CD4-positive, alpha-beta T cell treated with Interleukin-6 for 4 hours (primary cell): ENCODE measurements at places on chromosomes 11 and 22.
A peak's percentile ranks its signal among the peaks of the same experiment; 100 is the strongest.

- DNase-seq: peak; percentile 22
These were observed 38.6 kb downstream of the TRMU start for GRCh38 chr22:46373921-46374662.

GRCh38 chr11:107563702-107564101 lies 1.8 kb downstream of the ALKBH8 start:
- DNase-seq: peak; percentile 54

DNA sequence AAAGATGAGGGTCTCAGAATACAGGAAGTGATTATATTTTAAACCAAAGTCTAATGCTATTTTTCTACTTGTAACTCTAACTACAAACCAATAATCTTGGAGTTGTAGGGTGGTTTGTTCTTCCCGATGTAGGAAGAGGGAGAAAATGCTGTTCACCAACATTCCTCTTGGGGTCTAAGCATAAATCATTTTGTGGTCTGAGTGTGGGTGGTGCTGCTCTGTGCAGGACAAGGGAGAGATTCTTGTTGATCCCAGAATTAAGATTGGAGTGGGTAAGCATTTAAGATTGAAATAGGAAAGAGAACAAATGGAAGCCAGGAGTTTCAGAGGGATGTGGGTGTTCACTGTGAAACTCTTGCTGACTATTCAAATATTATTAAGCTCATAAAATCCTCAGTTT lies 38.6 kb upstream of the MMP13 start:
- DNase-seq: no peak

DNA sequence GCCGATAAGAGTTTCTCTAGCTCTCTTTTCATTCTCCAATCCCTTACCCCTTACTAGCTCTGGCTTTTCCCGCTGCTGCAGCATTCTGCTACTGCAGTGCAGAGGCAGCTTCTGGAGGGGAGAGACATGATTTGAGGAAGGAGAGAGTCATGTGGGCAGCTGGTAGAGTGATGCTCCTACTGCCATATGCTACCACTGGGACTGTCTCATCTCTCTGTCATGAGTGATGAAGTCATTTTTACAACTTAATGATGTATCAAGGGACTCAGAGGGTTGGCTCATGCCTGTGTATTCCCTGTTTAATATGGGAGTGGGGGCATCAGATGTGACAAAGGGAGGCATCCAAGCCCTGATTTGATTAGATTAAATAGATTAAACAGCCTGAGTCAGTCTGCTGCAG lies 11.3 kb downstream of the SLC17A6 start:
- DNase-seq: no peak

DNA sequence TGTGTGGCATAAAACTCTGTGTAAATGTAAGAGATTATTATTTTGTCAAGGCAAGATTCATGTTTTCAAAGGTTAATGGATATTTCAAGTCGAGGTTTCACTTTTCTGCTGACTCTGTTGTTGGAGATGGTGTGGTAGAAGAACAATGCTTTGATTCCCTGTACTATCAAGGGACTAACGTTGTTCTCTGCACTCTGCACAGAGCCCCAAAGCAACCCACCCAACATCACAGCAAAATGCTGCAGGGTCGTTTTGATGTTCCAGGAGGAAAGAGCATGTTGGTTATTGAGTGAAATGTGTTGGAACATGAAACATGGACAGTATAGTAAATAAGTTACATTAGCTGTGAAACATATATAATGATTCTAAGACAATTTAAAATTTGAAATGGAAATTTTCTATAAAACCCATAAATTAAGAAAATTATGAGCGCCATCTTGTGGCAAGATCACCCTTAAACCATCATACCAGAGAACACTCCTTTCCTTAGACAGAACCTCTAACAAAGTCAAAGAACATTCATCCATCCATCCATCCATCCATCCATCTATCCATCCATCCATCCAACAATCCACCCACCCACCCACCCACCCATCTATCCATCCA lies 164.4 kb upstream of the ZBED5 start:
- peak; percentile 38 for DNase-seq

DNA sequence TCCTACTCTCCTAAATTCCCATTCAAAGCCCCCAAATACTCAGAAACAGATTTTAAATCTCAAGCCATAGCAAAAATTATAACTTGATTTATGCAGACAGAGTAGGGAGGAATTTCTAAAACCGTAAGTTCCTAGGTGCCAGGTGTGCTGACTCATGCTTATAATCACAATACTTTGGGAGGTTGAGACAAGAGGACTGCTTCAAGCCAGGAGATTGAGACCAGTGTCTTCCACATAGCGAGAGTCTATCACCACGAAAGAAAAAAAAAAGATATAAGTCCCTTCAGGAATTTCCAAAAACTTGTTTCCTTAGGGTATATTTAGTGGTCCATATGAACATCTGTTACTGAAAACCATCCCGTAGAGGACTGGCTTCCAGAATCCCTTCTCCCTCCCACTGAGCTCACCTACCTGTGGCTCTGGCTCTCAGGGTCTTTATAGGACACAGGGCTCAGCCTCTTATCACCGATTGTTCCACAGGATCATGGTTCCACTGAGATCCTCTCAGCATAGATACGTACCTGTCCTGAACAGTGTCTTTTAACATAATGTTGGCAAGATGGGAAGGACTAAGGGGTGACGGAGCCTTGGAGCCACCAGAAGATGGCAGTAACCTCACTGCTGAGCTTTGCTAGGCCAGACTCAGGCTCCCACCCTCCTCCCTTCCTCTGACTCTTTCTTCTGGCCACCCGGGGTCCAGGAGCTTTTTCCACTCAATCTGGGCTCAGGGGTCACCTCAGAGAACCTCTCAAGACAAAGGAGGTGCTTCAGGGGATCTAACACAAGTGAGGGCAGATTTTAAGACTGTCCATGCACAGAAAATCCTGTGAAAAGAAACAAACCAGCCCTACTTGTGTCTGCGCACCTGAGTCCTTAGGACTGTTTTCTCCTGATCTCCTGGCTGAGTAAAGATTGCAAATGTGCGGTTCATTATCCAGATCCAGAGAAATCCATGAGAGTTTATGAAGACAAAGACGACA lies 117.5 kb upstream of the TOP3B start:
- no peak for DNase-seq

DNA sequence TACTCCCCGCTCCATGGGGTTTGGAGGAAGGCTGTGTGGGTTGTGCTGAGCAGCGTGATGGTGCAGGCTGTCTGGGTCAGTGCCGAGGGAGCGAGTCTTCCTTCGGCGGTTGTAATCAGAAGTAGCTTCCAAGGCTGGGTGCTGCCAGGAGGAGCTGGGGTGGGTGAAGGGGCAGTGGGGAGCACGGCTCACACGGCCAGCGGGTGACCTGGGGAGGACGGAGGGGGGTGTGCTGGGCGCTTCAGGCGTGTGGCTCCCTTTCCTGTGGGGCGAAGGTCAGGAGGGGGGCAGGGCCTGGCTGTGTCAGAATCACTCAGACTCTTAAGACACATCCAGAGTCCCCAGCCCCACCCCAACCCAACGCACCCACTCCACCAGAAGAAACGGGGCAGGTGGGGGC lies 60.2 kb downstream of the LRP5 start:
- no peak for DNase-seq

DNA sequence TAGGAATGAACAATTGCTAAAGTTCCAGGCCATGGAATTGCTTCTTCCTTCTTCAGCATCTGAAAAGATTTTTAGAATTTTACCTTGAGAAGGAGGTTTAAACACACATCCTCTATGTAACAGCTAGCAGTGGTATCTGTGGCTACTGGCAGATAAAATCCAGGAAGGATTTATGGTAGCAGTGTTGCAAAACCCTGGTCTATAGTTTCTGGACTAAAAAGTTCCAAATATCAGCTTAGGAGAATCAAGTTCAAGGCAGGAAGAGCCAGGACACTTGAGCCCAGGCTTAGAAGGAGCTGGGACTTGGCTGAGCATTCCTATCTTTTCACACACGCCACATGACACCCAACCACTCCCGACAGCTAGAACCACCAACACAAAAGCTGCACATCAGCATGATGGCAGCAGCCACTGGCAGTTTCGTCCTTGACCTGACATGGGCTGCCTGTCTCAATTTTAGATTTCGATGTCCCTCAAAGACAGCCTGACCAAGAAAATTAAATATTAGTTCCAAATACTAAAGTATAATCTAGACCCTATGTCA lies 14.1 kb downstream of the LARGE2 start:
- DNase-seq: no peak

DNA sequence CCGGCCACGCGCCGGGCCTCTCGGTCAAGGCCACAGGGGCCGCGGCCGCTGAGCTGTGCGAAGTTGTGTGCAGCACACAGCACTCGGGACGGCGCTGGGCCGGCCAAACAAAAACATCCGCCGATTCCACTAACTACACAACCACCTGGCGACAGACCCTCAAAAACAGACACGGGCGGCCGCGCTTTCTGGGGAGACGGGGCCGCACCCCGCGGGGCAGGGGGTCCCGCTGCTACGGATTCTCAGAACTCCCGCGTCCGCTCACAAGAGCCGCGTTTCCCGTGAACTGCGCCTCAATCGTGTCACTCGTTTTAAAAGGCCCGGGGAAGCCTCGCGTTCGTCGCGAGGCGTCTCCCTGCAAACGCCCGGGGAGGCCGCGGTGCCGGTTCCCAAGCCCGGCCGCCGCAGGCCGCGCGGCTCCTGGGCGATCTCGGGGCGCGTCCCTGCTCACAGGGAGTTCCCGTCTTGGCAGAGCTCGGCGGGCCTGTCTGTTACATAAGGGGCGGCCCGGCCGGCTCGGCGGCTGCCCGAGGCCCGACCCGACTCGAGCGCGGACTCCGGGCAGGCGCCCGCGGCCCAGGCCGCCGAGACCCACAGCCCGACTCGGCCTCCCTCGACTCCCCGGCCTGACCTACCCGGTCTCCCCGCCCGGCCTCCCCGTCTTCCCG lies 936 bp downstream of the BRD1 start:
- peak; percentile 50 for DNase-seq

- DNase-seq: no peak
These were observed 166.6 kb downstream of the BRD1 start for GRCh38 chr22:49660794-49661781.

DNA sequence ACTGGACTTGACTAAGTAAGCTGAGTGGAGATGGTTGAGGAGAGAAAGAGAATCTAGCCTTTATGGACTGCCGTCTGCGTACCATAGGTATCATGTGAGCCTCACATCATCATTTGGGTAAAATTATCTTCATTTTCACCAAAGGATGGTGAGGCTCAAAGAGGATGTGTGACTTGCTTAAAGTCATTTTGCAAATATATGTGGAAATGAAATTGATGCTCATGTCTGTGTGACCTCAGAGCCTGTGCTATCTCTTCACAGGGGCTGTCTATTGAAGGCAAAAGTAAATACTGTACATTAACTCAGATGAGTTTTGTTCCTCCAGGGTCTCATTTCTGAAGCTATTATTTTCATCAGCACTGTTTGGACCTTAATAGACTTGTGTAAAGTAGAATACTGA lies 83.3 kb upstream of the ALKBH3 start:
- no peak for DNase-seq

DNA sequence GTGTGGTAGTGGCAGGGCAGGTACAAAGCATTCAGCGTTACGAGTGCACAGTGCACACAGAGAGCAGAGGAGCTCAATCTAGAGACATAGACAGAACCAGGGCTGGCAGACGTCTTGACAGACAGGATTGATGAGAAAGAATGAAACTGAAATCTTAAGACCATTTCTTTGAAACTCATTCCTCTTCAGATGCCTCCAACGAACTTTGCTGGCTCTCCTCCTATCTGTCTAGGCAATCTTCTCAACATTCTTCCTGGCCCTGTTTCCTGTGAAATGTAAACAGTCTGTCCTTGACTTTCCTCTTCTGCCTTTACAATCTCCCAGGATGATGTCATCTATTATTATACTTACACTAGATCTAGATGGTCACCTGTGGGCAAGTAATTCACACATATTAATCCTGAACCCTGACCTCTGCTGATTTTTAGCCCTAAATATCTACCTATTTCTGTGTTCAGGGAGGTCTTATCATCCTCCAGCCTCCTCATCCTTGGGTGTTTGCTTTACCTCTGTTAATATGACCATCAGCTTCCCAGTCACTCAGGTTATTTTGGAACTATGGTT lies 119.5 kb downstream of the ENTHD1 start:
- peak; percentile 51 for DNase-seq

GRCh38 chr11:104333977-104334376 lies 170.0 kb upstream of the PDGFD start:
- no peak for DNase-seq

DNA sequence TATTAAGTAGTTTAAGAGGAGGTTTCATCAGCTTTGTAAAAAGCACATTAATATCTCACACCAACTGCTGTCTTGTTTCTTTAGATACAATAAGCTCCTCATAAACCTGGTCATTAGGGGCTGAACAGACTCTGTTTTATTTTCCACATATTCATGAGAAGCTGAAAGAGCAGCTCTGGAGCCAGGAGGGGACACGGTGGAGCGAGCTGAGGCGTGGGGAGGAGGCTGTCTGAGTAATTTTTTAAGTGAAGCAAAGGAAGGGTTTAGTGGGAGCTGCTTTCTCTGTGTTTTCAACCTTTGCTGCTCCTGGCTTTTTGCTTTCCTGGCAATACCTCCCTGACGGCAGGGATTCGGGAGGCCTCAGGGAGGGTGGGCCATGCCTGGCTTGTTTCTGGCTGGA lies 67.0 kb upstream of the EIF3D start:
- DNase-seq: no peak

- DNase-seq: no peak
These were observed 17.0 kb downstream of the RRAS2 start for GRCh38 chr11:14341968-14342367.

- no peak for DNase-seq
These were observed 19.9 kb downstream of the IGHMBP2 start for GRCh38 chr11:68923614-68924013.

GRCh38 chr11:108662700-108663099 lies 2.2 kb upstream of the DDX10 start:
- no peak for DNase-seq

DNA sequence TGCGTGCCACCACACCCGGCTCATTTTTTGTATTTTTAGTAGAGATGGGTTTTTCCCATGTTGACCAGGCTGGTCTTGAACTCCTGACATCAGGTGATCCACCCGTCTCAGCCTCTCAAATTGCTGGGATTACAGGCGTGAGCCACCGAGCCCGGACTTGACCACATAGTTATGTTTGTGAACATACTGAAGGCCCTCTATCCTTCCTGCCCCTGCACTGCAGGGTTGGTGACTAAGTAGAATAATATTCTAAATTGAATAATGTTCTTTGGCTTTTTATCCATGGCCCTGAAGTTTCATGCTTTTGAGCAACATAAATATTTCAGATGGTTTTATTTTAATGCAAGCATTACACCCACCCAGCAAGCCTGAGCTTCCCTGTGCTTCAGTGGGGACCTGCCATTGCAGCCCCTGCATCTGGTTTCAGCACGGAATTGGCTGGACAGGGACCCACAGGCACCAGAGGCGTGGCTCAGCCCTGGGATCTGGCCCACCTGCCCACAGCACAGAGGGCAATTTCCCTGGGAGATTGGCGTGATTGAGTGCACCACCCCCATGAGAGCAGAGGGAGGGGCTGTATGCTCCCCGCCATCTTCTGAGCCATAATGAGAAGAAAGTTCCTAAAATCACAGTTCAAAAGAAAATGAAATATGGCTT lies 460.5 kb downstream of the BRD1 start:
- DNase-seq: no peak
